ENCODE measurements at places on chromosomes 3 and 15. TPM values are rescaled to one million over a fixed set of nuclear protein-coding genes. Genes with fewer than 3 reads are reported as not detected.

Gene TNNC1
- total RNA-seq = 9.4 TPM

Gene PLA2G4D
- 0.13 TPM for total RNA-seq

Gene ADAMTS9
- total RNA-seq = 153 TPM

Gene KBTBD13
- total RNA-seq = 0.18 TPM

Gene CFAP100
- not detected for total RNA-seq

Gene FRG2C
- total RNA-seq = not detected

Gene RETNLB
- not detected for total RNA-seq

Gene CHRNA3
- total RNA-seq = not detected

Gene CCR3
- not detected for total RNA-seq

DNA sequence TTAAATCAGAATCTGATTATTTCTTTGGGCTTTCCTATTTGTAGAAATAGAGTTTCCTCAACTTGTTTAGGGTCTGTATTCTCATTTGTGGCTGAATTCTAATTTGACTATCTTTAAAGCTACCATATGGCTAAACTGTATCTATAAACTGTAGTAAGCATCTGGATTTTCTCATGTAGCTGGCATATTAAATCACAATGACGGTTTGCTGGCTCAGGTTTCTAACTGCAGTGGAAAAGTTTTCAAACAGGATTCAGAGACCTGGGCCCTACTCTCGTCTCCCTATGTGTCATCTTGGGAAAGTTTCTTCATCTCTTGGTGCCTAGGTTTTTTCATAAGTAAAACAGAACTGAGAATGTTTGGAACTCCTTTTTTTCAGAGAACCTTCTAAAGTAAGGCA, 68.3 kb downstream of the GALK2 start:
- DNase-seq = no peak

GRCh38 chr3:161913786-161914389, 417.3 kb downstream of the OTOL1 start:
- no peak for DNase-seq

DNA sequence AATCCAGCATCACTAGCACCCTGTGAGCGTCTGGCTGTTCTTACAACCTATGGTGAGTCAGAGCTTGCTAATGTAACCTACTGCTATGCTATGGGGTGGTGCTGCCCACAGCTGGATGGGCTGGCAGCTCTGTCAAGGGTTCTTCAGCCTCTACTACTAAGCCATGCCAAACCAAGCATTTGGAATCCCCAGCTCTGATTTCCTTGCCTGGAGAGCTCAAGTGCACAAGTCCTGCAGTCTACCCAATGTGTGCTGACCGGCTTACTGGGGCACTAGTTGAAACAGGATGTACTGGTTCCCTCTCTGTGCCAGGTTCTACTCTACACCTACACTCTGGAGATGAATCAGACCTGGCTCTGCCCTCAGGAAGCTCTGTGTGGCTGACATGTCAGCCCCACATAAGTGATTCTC, 4.2 kb downstream of the TEX264 start:
- no peak for DNase-seq

- no peak for DNase-seq
Measured at GRCh38 chr15:95296643-95297042, 1033.9 kb upstream of the NR2F2 start.

DNA sequence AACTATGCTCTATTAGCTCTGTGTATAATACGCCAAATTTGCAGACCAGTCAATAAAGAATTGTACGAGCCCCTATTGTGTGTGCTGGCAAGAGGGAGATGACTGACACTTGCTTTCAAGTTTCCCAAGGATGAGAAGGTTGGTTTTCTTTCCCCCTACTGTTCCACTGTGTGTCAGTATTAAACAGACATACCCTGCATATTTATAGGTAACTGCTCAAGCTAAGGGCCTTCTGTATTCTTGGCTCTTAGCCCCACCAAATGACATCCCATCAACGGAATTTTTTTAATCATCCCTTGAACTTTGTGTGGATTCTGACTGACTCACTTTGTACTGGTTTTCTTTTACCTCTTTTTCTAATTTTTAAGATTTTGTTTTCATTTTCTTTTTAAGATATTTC, 60.6 kb upstream of the GYG1 start:
- no peak for DNase-seq

DNA sequence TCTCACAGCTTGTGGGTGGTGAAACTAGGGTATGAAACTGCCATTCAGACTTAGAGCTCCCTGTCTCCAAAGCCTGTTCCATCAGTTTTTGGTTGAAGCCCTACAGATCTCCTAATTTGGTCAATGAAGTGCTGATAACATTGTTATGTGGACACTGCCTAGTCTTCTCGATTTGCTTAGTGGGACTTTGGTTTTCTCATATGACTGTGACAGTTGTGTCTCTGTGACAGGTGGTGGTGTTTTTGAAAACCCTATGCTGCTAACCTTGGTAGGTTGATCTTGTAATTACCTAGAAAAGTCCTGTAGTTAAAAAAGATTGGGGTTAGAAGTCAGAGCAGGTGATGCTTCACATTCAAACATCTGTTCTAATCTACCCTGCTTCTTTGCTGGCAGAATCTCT, 9.2 kb downstream of the PPM1L start:
- DNase-seq = no peak

- no peak for DNase-seq
Measured at GRCh38 chr15:77482570-77482969, 61.9 kb downstream of the HMG20A start.

DNA sequence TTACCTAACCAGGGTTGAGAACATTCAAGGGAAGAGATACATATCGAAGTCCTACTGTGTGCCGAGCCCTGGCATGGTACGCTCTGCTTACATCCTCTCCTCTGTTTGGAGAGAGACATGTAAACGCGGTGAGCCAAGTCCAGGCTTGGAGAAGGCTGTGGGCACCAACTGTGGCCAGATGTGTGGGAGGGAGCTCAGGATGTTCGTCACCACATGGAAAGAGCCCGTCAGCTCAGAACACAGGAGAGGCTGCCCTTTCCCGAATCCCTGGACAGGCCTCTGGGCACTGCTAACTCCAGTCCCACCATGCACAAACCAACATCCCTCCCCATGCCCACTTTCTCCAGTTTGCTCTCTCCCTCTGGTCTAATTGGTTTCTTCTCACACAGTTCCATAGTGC, 43.0 kb downstream of the MESD start:
- DNase-seq = no peak

GRCh38 chr3:193407112-193407511, 28.6 kb upstream of the ATP13A5 start:
- DNase-seq = no peak
